ENCODE measurements at places on chromosomes 3 and 15.

DNA sequence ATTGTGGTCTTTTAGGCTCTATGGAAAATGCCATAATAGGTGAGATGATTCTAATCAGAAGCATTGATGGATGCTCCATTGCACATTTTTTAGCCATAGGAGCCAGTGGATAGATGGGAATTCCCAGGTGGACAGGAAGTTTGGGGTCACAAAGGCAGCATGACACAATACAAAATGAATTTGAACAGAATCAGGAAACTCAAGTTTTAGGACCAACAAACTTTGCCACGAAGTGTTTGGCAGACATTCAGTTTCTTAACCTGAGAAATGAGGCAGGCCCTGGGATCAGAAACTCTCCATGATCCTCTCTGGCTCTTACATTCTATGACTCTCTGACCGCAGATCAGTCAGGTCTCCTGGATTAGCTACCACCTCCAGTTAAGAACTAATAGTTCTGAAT is 275.4 kb downstream of the TIGIT start:
- no peaks in the 10 kb centered on the region for H3K36me3 ChIP-seq
- H3K4me3 ChIP-seq, result no peak overlapping the region
- no peak overlapping the region for H3K27ac ChIP-seq
- peaks cover 6% of the 10 kb centered on the region for H3K4me1 ChIP-seq
- no peaks in the 10 kb centered on the region for H3K27me3 ChIP-seq

DNA sequence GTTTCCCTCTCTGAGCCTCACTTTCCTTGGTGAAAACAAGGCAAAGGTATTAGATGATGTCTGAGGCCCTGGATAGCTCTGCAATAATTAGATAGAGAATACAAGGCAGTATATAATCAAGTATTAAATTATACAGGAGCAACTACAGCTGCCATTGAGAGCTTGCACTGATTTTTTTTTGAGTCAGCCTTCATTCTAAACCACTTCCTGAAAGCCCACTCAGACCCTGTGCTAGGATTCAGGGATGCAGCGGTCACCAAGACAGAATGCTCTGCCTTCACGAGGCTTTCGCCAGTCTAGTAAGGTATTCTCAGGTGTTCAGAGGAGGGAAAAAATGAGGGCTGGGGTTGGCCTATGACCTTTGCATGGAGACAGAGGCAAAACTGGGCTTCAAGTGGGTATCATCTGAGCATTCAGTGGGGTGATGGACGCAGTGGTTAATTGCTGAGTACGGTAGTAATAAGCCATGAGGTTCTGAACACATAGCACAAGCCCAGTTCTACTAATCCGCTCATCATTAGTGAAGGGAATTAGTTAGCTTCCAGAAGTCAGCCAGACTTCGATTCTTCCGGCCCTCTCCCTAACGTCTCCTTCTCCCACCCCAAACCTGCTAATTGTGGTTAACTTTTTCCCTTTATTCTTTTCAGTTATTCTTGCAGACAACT is 3.6 kb downstream of the VGLL4 start:
- DNase-seq, result no peak
- peak overlapping the region; percentile 98 for H3K27ac ChIP-seq
- no peaks in the 10 kb centered on the region for H3K27me3 ChIP-seq
- peaks cover 47% of the 10 kb centered on the region for H3K4me1 ChIP-seq
- peak overlapping the region; percentile 82 for H3K4me3 ChIP-seq

DNA sequence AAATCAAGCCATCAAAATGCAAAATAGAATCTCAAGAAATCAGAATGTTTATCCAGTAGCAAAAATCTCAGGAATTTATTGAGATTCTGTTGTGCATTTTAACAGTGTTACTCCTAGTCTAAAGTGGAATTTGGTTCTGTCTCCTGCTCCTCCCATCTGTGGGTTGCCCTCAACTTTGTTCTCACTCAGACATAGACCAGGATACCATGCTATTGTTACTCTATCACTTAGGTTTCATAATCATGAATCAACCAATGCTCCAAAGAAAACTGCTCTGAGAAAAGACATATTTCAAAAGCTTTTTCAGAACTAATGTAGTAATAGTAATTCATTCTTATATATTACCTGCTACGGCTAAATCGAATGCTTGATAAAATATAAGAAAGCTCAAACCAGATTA is 274.7 kb downstream of the RBMS3 start:
- no peaks in the 10 kb centered on the region for H3K36me3 ChIP-seq
- H3K27me3 ChIP-seq, result no peaks in the 10 kb centered on the region
- no peak overlapping the region for H3K27ac ChIP-seq
- no peak overlapping the region for H3K4me3 ChIP-seq
- H3K4me1 ChIP-seq, result no peaks in the 10 kb centered on the region
- no peak for DNase-seq

GRCh38 chr15:27398631-27399161 is 427.7 kb downstream of the GABRG3 start:
- H3K36me3 ChIP-seq, result no peaks in the 10 kb centered on the region
- no peaks in the 10 kb centered on the region for H3K4me1 ChIP-seq
- DNase-seq, result no peak
- H3K27me3 ChIP-seq, result no peaks in the 10 kb centered on the region

GRCh38 chr3:148884261-148884660 is 19.2 kb downstream of the CPA3 start:
- no peak overlapping the region for H3K4me3 ChIP-seq
- H3K27ac ChIP-seq, result no peak overlapping the region
- no peaks in the 10 kb centered on the region for H3K4me1 ChIP-seq

- H3K27ac ChIP-seq, result peak overlapping the region; percentile 79
- H3K4me3 ChIP-seq, result no peak overlapping the region
- DNase-seq, result no peak
Observed at GRCh38 chr15:63022663-63023062, 19.9 kb upstream of the TPM1 start.

DNA sequence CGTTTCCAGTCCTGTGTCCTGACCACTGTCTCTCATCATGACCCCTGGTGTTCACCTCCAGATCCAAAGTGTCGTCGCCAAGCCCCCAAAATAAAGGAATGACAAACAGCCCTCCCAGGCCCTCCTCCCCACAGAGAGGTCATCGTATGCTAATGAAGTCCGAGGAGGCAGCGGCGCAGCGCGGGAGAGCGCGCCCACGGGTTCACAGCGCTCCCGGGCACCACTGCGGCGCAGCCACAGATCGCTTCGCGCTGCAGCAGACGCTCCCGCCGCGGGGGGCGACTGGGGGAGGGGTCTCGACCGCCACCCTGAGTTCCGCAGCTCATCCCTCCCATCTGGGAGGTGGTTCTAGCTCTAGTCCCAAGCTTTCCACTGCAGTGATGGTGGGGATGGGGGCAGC is 1.3 kb downstream of the DGKG start:
- peak; percentile 70 for DNase-seq
- H3K4me1 ChIP-seq, result no peaks in the 10 kb centered on the region
- H3K4me3 ChIP-seq, result peak overlapping the region; percentile 70
- no peaks in the 10 kb centered on the region for H3K27me3 ChIP-seq
- H3K27ac ChIP-seq, result no peak overlapping the region

DNA sequence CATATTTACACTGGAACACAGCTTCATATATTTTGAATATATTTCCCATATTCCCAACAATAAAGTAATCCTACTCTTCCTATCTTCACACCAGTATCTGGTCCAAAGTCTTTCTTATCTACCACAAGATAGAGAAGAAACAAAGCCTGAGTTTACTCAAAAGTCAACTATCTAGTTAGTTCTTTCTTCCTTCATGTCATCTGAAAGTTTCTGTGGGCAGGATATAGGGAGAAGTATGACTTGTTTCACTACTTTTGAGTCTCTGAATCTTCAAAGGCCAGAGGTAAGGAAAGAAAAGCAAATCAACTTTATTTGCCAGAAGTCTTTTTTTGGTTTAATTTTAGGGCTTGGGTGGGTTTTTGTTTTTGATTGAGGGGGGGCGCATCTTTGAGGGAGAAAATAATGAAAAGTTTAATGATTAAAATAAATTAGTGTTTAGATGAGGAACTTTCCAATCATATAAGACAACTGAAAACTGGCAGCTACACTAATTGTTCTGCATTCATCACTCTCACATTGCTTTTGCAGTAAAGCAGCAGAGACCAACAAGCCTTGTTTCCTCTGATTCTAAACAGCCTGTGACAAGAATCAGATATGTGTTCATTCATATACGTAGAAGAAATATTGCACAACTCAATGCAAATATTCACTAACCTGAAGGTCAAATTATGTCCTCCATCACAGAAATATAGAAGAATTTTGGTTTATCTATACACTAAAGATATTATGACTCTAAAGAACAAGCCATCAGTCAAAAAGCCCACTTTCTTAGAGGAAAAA is 421.4 kb downstream of the SHQ1 start:
- H3K27ac ChIP-seq, result no peak overlapping the region
- H3K36me3 ChIP-seq, result no peaks in the 10 kb centered on the region

- no peak overlapping the region for H3K4me3 ChIP-seq
- no peaks in the 10 kb centered on the region for H3K4me1 ChIP-seq
- H3K27me3 ChIP-seq, result no peaks in the 10 kb centered on the region
- no peaks in the 10 kb centered on the region for H3K36me3 ChIP-seq
- no peak overlapping the region for H3K27ac ChIP-seq
- no peak for DNase-seq
Observed at GRCh38 chr3:189298469-189299375, 127.0 kb downstream of the TPRG1 start.
